ENCODE measurements at places on chromosomes 2 and 18.

DNA sequence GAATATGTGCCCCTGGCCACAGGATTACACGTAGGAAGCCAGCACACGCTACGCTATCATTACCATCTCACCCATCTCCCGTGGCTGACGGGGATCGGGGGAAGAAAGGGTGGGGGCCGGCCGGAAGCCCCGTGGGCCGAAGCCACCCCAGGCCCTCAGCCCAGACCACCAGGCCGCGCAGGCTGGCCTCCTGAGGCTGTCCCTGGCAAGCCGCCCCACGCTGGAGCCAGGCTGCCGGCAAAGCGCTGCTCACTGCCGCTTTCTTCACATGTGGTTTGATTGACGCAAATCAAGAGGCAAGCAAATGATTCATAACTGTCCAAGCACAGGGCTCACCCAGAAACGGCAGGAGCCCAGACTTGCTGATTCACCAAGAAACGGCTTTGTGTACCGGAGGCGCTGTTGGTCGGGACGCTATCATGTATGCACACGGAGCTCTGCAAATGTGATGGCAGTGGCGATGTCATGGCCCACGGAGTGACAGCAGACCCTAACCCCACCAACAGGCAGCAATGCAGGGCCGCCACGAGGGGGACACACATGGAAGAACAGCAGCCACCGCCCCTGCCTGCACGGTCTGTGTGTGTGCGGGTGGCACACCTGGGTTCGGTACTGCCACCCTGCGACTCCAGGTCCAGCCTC, 125.7 kb downstream of the HDAC4 start:
- no peak for DNase-seq

DNA sequence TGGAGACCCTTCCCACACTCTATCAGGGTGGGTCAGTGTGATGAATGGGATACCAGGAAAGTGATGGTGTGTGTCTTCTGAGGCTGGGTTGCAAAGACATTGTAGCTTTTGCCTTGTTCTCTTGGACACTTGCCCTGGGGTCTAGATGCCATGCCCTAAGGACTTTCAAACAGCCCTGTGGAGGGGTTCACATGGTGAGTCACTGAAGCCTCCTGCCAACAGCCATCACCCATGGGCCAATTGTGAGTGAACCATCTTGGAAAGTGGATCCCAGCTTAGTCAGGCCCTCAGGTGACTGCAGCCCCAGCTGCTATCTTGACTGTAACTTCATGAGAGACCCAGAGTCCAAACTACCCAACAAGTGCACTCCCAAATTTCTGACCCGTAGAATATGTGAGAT, 25.8 kb upstream of the IGFBP5 start:
- no peak for DNase-seq

DNA sequence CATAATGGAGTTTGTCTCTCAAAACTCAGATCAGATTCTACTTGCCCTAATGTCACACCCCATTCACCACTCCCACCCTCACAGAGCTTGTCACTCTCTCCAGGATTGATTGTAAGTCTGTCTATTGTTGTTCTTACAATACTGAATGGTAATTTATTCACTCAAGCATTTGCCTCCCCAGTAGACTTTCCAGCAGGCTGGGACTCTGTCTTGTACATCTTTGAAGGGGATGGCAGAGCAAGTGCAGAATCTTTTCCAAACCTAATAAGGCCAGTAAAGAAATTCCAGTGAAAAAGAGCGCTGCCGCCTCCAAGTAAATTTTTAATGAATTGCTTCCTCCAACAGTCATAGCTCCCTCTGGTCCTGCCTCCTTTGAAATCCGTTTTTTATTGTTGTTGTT, 56.9 kb downstream of the RBM43 start:
- DNase-seq: no peak

DNA sequence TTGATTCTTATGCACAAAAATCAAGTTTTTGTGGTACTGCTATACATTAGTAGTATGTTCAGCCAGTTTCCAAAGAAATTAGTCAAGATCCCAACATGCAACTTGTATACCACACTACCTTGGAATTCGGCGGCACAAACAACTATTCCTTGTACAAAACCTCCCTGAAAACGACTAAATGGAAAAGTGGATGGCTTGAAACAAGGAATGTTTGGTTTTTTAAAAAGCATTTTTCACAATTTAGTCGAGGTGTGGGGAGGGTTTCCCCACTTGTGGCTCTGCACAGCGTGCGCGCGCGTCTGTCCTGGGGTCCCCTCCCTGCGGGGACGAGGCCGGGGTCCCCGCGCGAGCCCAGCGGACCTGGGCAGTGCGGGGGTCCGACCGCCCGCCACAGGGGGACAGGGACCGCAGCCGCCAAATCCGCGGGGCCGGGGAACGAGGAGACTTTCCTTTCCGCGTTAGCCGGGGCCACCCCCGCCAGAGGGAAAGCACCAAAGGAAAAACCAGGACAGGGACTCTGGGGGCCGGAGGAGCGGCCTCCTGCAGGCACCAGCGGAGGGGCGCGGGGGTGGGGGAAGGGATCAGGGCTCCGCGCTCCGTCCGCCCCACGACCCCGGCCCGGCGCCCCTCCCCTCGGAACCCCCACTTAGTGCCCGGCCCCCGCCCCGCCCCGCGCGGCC, 534 bp upstream of the SOCS6 start:
- DNase-seq: no peak

DNA sequence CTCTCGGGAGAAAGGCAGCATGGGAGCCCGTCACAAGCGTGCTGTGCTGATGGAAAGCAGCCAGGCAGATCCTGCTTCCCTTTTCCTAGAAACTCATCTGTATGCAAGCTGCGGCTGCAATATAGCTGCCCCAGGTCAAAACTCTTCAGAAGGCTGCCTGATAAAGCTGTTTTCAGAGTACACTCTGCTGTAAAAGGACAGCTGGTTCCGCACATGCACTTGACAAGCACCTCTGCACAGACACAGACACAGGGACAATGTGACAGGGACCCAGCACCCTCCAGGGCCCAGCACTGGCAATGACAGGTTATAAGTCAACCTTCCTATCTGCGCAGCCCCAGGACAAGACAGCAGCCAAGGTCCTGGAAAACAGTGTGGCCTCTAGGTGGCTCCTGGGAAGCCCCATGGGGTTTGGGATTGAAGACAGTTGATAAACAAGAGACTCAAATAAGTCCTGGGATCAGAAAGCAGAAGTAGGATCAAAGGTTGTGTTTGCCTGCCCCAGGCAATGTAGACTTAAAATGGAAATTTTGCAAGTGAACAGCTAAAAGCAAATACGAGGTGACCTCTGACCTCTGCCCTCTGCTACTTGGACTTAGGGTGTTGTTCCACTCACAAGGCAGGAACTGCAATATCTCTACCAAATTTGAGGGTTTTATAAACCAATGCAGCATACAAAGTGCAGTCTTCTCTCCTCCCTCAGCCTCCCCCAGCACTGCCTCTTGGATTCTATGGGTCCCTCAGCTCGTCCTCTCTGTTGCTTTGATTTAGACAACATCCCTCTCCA, 16.9 kb downstream of the SLC66A2 start:
- peak; percentile 80 for DNase-seq

DNA sequence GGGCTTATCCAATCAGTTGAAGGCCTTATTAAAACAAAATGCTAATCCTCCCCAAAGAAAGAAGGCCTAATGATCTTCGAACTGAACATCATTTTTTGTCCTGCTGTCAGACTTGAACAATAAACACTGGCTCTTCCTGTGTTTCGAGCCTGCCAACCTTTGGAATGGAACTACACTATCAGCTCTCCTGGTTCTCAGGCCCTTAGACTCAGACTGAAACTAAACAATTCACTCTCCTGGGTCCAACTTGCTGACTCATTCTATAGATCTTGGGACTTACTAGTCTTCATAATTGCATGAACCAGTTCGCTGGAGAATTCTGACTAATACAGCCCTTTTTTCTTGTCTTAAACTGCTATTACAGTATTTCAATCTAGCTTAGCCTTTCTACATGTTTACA, 235.2 kb downstream of the LNPK start:
- no peak for DNase-seq

DNA sequence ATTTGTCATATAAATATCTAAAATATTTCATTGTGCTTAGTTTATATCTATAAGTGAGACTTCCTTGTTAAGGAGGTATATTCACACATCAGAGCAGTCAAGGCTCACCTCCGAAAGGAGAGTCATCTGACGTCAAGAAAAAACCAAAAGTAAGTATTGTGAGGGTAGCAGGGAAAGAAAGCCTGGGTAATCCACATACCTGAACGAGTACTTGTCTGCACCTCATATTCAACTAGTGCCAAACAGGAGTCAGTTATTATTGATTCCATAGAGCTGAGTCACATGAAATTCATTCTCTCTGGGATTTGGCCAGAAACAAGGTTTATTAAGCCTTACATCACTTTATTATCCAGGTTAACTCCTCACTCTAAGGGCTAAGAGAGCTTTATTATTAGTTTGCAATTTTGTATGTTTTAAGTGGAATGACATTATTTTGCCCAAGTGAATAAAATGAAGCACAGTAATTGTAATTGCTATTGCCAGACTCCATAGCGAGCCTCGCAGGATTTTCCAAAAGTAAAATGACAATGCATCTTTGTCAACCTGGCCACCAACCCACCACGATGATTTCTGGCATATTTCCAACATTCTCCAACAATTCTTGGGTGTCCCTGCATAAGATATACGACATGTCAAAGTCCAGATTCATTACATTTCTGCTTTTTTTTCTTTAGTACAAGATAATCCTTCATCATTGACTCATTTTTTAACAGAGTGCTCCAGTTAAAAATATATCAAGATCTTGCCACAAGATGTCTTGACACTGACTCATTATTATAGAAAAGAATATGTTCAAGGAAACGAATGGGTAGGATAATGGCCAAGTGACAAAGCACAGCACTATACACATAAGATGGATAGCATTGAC, 1210.4 kb upstream of the ACVR2A start:
- no peak for DNase-seq

DNA sequence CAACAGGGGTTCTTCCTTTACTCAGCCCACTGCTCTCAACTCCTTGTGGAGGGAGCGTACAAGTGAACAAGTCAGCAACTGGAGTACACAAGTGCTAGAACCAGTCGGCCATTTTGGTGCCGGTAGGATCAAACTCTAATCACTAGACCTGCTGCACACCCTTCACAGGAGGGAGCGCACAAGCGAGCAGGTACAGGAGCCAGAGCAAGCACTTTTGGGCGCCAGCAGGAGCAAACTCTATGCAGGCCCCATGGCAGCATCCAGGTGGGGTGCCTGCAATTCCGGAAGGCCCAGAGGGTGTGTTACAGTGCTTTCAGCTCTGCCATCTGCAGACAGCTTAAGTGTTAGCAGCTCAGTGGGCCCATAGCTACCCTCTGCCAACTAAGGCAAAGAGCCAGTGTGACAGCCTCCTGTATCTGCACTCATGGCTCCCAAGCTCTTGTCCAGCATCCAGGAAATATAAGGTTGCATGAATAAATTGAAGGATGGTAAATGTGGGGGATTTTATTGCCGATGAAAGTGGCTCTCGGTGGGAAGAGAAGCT, 426.1 kb downstream of the DCC start:
- no peak for DNase-seq

GRCh38 chr2:85302121-85302520, 25.7 kb downstream of the TGOLN2 start:
- DNase-seq: no peak

DNA sequence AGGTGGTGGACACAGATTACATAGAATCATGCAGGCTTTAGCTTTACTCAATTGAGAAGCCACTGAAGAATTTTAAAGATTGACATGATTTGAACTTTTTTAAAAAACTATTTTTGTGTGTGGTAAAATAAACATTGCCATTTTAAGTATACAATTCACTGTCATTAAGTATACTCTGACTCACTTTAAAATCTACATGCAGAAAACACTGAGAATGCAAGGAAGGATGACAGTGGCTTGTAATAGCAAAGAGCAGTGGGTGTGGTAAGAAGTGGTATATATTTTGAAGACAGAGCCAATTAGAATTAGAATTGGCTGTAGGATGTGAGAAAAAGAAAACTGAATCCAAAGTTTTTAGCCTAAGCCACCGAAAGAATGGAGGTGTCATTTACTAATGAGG, 14.9 kb downstream of the TRMT61B start:
- DNase-seq: no peak

DNA sequence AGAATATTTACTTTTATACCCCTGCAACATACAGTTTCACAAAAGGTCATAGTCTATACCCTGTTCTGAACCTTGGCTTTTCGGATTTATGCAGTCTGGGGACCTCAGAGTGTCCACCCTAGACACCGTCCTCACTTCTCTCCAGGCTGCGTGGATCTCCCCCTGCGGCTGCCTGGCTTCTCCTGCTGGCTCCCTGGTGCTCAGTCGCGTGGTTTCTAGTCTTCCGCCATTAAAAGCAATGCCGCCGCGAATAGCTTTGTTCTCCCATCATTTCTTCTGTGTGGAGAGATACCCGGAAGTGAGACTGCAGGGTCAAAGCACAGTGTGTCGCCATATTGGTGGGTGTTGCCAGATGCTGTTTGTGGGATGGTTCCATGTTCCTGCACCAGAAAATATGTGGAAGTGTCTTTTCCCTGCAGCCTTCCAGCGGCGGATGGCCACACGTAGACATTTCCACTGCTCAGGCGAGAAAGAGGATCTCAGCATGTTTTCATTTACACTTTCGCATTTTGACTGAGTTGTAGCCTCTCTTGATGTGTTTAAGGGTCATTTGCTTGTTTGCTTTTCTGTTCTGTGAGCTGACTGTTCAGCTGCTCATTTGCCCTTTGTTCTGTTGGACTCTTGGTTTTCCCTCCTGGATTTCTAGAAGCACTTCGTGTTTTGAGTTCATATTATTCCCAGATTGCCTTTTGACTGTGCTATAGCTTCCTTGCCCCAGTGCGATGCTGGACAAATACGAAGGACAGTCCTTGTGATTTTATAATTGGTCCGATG, 22.9 kb upstream of the ASB1 start:
- DNase-seq: no peak

GRCh38 chr2:65291216-65292105, 63.8 kb downstream of the ACTR2 start:
- DNase-seq: no peak

GRCh38 chr18:54358495-54359040, 862 bp downstream of the C18orf54 start:
- DNase-seq: no peak

DNA sequence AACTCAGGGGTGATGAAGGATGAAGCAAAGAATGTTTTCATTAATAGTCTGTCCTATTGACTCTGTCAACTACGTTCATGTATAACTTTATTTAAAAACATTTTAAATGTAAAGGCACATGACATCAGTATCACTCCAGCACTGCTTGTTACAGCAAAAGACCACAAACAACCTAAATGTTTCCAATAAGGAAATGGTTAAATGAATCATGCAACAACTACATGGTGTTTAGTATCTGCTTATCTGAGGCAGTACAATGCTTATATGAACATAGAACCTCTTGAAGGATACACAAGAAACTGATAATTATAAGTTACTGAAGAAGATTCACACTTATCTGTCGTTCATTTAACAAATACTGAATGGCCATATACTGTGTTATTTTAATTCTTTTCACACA, 8.4 kb downstream of the BARD1 start:
- no peak for DNase-seq
